ENCODE measurements at places on chromosomes 4 and X.

DNA sequence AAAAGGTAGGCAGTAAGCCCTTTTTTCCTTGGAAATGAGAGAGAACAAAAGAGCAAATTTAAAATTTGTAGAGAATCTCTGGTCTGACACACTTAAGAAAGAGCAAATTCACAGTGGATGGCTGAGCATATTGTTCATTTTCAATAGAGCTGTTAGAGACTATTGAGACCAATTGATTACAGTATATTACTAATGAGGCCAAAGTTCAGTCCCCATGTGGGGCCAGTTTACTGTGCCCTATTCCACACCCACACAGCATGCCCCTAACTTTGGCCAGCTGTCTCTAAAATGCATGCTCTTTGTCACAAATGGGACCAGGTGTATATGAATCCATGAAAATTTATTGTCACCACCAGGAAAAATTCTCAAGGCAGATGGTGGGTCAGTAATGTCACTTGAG, 470.5 kb downstream of the PCDH7 start:
- no peak for DNase-seq

GRCh38 chr4:105674011-105674410, 34.5 kb downstream of the INTS12 start:
- DNase-seq: no peak

DNA sequence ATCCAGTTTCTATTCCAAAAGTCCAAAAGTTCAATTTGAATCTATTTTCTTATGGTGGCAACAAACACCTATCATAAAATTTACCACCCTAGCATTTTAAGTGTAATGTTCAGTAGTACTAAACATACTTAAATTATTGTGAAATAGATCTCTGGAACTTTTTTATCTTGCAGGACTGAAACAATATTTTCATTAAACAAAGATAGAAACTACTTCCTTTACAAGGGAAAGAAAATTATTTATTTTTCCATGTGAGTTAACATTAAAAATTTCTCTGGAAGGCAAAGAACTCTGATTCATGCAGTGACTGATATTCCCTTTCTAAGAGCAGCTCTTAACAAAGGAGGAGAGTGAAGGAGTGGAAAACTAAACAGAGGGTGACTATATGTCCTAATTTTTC, 40.2 kb downstream of the ADH7 start:
- no peak for DNase-seq

GRCh38 chr4:152117520-152117919, 356.7 kb upstream of the GATB start:
- DNase-seq: no peak

DNA sequence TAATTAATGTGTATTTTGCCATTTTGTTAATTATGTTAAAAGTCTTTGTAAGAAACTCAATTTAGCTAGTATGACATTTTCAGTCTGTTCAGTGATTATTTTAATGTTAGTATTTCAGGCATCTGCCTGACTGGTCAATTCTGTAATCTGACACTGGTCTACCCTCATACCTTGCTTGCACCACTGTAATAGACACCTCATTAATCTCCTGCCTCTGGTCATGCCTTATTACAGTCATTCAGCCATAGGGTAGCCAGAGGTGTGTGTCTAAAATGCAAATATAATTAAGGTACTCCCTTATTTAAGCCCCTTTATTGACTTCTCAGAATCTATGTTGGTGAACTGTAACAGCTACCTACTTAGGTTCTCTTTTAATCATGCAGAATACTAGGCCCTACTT, 861.1 kb upstream of the IGFBP7 start:
- DNase-seq: no peak

DNA sequence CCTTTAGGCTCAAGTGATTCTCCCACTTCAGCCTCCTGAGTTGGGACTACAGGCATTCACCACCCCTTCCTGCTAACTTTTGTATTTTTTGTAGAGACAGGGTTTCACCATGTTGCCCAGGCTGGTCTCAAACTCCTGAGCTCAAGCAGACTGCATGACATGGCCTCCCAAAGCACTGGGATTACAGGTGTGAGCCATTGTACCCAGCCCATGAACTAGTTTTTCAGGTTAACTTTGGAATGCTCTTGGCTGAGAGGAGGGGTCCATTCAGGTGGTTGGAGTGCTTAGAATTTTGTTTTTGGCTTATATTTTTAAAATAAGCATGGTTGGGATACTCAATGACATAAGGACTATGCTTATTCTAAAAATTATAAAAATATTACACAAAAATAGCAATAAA, 355.7 kb upstream of the MAGEB16 start:
- DNase-seq: no peak

DNA sequence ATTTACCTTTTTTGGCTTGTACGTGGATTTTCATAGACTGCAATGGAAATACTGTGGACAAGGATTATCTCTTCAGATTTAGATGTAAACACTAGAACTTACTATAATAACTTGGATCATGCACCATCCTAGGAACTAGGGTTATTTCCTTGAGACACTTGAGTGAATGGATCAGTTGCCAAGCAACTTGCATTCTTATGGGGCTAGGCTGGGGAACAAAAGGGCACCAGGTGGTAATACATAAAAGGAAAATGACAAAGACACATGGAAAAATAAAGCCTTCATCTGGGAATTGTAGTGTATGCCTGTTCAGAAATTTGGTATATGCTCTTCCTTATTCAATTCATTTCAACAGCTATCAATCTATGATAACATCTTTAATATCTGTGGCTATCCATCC, 247.1 kb downstream of the SPRY1 start:
- DNase-seq: no peak

DNA sequence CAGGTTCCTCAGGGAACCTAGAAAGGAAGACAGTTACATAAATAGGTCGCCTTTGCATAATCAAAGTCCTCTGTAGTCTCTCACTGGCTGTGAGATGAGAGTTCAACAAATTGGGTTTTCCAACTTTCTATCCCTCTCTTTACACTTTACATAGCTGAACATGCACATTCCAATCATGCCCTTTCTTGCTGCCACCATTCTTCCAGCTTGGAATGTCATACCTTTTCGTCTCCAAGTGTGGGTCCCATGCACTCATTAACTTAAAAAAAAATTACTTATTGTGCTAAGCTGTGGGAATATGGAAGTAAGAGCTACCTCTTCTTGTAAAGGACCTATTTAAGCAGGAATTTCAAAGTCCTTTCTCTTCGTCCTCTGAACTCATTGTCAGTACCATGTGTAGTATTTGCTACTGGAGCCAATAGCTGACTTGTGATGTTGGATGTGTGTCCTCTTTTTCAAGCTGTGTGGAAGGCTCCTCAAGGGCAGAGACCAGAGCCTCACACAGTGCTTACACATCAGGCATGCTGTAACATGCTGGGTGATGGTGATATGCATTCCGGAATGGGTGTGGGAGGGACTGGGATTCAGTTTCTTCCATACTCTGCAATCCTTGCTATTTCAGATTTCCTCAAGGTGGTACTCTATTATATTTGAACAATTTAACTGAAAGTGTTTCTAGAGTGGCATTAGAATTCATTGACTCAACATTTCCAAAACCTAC, 7.1 kb downstream of the ENOPH1 start:
- no peak for DNase-seq

DNA sequence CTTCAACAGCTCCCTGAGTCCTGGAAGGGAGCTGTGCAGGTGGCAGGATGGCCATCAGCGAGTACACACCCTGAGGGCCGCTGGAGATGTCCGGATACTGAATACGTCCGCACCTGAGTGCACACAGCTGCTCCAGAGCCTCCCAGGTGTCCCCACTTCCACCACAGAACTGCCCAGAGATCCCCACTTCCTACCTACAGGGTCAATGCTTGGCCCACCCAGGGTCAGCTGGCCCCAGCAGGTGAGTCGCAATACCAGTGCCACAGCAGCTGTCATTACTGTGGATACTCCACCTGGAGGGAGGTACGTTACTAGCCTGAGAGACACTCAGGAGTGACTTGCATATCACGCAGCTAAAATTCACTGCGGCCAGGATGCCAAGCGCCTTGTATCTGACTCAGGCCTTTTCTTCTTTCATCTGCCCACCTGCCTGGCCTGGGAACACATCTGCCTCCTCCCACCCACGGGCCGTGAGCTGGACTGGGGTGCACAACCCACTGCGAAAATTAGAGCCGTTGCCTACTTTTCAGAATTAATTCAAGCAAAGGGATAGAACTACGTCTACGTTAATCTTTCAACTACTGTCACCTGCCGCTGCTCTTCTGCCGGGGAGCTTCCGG, 9.4 kb downstream of the C4orf50 start:
- no peak for DNase-seq

DNA sequence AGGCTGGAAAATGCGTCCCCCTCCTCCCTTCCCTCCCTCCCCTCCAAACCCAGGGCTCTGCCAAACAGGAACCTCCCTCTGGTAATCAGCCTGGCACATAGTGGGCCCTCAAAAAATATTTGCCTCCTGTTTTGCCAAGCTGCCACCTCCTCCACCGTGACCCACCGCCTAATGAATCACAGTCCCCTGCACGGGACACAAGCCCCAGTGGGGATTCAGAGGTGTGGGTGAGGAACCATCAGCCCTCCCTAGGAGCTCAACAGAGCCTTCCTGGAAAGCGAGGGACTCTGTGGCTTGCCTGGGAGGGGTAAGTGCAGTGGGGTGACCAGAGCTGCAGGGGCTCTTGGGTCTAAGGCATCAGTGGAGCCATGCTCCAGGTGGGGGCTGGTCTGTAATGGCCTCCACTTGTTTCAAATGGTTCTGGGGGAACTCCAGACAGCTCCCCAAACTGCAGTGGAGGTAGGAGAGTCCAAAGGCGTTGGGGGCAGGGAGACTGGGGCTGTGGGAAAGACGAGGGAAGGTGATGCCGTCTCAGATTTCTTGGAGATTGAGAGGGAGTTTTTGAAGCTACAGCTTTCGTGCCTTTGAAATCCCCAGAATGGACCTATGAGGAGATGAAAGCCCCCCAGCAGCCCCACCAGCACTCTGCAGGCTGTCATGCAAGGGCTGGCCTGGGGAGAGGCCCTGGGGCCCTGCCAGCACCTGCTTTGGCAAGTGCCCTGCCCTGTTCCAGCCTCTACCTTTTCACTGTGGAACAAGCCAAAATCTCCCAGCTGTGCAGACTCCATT, 1.0 kb upstream of the PPP2R2C start:
- DNase-seq: no peak

Measured in stimulated activated CD4-positive, alpha-beta T cell treated with anti-CD3 and anti-CD28 coated beads, Interleukin-2, amount 100 ng/mL, for 24 hours (primary cell).